ENCODE measurements at places on chromosomes 1 and 21. TPM values are rescaled to one million over a fixed set of nuclear protein-coding genes. Genes with fewer than 3 reads are reported as not detected.

Gene FAM72D
- total RNA-seq = not detected

Gene TMEM54
- total RNA-seq = 26.8 TPM

Gene LAD1
- 0.51 TPM for total RNA-seq

Gene CLCA1
- 0.29 TPM for total RNA-seq

Gene LINGO4
- not detected for total RNA-seq

Gene ZBTB8A
- total RNA-seq = 6.8 TPM

Gene OR2L5
- total RNA-seq = not detected

Gene RGS1
- total RNA-seq = 35.9 TPM

Gene C1orf146
- total RNA-seq = not detected

Gene ADAM30
- not detected for total RNA-seq

Gene TNFAIP8L2
- 8.0 TPM for total RNA-seq

Gene HSD3B2
- not detected for total RNA-seq

Gene S100A12
- total RNA-seq = 77.2 TPM

Gene C1orf94
- not detected for total RNA-seq

Gene WDR77
- 35.4 TPM for total RNA-seq

Gene CR1
- total RNA-seq = 31.2 TPM
